ENCODE measurements at places on chromosomes 12 and 14. TPM values are rescaled to one million over a fixed set of nuclear protein-coding genes. Genes with fewer than 3 reads are reported as not detected.

- no peak for DNase-seq
- no peaks in the 10 kb centered on the region for H3K36me3 ChIP-seq
- H3K4me3 ChIP-seq = no peak overlapping the region
- H3K27ac ChIP-seq = no peak overlapping the region
Measured at GRCh38 chr12:13581031-13581430, 384.5 kb downstream of the EMP1 start.

DNA sequence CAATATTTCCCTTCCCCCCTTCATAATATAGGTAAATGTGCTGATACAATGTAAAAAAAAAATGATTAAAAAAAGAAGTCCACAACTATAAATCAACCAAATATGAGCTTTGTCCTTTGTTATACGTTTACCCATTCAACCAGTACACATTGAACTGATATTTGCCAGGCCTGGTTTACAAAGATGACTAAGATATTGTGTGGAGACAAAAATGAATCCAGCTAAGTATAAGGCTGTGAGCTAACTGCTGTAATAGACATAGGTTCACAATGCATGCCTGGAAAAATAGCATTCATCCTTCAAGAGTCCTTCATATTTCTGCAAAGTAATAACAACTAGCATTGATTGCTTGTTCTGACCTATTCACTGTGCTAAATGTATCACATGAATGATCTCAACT lies 6.9 kb downstream of the C12orf56 start:
- no peaks in the 10 kb centered on the region for H3K27me3 ChIP-seq
- DNase-seq = no peak
- no peak overlapping the region for H3K4me3 ChIP-seq
- no peaks in the 10 kb centered on the region for H3K36me3 ChIP-seq
- H3K4me1 ChIP-seq = peaks cover 17% of the 10 kb centered on the region

DNA sequence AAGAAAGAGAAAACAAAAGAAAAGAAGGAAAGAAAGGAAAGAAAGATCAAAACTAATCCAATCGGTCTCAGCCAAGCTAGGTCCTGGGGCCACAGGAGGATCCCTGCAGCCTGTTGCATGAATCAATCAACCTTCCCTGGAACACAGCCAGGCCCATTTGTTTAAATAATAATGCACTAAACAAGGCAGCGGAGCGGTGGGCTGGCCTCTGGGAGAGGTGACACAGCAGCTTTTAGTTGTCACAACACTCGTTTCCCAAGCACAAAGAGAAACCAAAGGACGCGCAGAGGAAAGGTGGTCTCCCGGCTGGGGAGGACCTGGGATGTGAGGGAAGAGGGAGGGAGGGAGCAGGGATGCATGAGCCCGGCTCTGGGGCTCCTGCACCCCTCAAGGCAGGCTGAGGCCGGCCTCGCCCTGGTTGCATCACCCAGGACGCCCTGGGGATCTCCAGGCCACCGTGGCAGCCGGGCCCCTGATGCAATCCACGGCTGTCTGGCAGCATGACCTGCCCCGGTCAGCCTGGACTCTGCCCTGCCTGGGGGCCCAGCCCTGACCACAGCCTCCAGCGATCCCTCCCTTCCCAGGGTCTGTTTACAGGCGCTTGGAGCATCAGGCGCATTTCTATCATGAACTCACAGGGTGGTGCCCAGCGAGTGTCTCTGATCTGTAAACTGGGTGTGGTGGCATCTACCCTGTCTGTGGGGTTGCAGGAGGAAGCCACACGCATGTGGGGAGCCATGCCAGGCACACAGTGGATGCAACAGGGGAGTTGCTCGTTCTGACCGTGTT lies 32.5 kb downstream of the MMP17 start:
- H3K36me3 ChIP-seq = no peaks in the 10 kb centered on the region
- peak overlapping the region; percentile 43 for H3K27ac ChIP-seq
- no peaks in the 10 kb centered on the region for H3K4me1 ChIP-seq
- no peaks in the 10 kb centered on the region for H3K27me3 ChIP-seq
- no peak overlapping the region for H3K4me3 ChIP-seq

GRCh38 chr12:52496054-52496453 lies 3.0 kb upstream of the KRT6A start:
- H3K36me3 ChIP-seq = no peaks in the 10 kb centered on the region
- H3K27me3 ChIP-seq = no peaks in the 10 kb centered on the region
- H3K27ac ChIP-seq = no peak overlapping the region
- DNase-seq = no peak
- no peak overlapping the region for H3K4me3 ChIP-seq

DNA sequence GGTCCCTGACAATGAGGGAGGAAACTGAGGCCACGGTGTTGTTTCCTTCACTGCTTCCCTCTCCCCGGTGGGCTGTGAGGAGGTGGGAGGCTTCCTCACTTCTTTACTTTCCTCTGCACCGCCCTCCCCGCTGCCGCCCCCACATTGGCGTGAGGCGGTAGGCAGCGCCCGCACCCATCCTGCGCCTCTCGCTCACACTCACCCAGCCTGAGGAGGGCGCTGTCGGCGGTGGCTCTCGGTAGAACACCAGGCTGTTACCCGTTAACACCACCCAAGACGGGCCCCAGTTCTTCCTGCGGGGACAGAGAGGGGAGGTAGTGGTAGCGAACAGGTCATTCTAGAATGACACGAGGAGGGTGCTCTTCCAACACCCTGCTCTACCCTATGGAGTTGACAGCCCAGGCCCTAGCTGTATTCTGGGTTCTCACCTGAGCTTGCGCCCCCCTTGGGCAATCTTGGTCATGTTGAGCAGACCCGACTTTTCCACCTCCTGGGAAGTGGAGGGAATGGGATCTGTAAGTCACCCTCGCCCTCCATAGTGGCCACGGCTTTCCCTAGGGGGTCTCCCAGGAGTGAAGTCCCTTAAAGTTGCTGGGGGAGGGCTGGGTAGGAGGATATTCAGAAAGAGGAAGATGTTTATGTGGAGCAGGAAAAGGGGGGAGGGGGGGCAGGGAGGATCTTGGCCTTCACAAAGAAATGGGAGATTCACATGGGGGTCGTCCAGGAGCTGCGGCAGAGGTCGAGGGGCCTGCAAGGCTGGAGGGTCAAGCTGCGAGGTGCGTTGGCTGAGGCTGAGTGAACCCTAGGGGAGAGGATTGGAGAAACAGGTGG lies 3.3 kb downstream of the ARHGAP9 start:
- peaks cover 86% of the 10 kb centered on the region for H3K4me1 ChIP-seq
- H3K4me3 ChIP-seq = peak overlapping the region; percentile 71
- peak; percentile 83 for DNase-seq
- no peaks in the 10 kb centered on the region for H3K27me3 ChIP-seq

GRCh38 chr14:105377555-105378182 lies 20.7 kb upstream of the TEX22 start:
- peaks cover 12% of the 10 kb centered on the region for H3K4me1 ChIP-seq
- H3K36me3 ChIP-seq = no peaks in the 10 kb centered on the region
- no peak overlapping the region for H3K4me3 ChIP-seq
- no peaks in the 10 kb centered on the region for H3K27me3 ChIP-seq

GRCh38 chr14:100568164-100568997 lies 18.8 kb downstream of the BEGAIN start:
- peaks cover 5% of the 10 kb centered on the region for H3K4me1 ChIP-seq
- no peak overlapping the region for H3K4me3 ChIP-seq
- DNase-seq = no peak
- no peaks in the 10 kb centered on the region for H3K36me3 ChIP-seq
- H3K27ac ChIP-seq = no peak overlapping the region
- H3K27me3 ChIP-seq = peaks cover 9% of the 10 kb centered on the region

- H3K4me3 ChIP-seq = no peak overlapping the region
- H3K36me3 ChIP-seq = no peaks in the 10 kb centered on the region
- no peak overlapping the region for H3K27ac ChIP-seq
- no peak for DNase-seq
Measured at GRCh38 chr12:54033106-54033979, 493 bp downstream of the HOXC5 start.

DNA sequence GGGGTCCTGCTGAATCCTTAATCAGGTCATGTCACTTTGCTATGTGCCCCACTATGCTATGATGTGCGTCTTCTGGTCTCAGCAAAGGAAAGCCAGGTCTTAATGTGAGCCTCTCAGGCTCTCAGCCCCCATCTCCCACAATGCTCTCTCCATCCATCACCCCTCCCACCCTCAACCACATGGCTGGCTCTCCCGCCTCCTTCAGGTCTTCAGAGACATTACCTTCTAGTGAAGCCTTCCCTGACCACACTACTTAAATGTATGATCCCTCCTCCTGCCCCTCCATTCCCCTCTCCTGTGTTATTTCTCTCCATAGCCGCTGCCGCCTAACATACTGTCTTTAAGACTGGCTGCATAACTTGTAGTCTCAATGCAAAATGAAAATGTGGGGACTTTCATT lies 50.5 kb downstream of the KRT80 start:
- no peaks in the 10 kb centered on the region for H3K4me1 ChIP-seq
- no peaks in the 10 kb centered on the region for H3K27me3 ChIP-seq
- H3K36me3 ChIP-seq = no peaks in the 10 kb centered on the region
- H3K27ac ChIP-seq = no peak overlapping the region
- no peak for DNase-seq
- no peak overlapping the region for H3K4me3 ChIP-seq

DNA sequence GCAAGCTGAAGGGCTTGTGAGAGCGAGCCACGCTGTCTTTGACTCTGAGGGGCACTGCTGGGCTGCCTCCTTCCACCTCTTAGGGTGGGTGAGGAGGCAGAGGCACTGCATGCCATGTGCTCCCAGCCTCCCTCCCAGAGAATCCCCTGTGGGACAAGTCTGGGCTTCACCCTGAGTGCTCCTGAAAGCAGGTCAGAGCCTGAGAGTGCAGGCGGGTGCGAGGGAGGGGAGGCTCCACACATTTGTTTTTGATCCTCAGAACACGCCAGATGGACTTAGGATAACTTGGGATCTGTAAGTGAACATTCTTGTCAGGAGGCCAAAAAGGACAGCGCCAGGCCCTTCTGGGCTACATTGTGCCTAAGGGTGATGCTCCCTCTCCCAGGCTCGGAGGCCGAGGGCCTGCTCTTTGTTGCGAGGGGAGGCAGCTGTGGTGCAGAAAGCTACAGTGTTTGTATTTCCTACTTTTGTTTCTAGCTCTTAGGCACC lies 155.4 kb downstream of the TMX1 start:
- no peaks in the 10 kb centered on the region for H3K36me3 ChIP-seq
- no peaks in the 10 kb centered on the region for H3K4me1 ChIP-seq
- no peak overlapping the region for H3K4me3 ChIP-seq
- no peak for DNase-seq
- no peaks in the 10 kb centered on the region for H3K27me3 ChIP-seq

GRCh38 chr12:7060353-7060954 lies at the start of gene C1S:
Gene C1S, plus strand, starts transcription at chr12:7060718. Its CDS starts 1,195 bp downstream, at chr12:7061913.
- H3K4me3 ChIP-seq = no peak within 1 kb of the TSS
- H3K36me3 ChIP-seq = no peaks in the 10 kb centered on the region
- no peaks in the 10 kb centered on the region for H3K4me1 ChIP-seq
- H3K27ac ChIP-seq = no peak within 1 kb of the TSS
- no peak for DNase-seq

DNA sequence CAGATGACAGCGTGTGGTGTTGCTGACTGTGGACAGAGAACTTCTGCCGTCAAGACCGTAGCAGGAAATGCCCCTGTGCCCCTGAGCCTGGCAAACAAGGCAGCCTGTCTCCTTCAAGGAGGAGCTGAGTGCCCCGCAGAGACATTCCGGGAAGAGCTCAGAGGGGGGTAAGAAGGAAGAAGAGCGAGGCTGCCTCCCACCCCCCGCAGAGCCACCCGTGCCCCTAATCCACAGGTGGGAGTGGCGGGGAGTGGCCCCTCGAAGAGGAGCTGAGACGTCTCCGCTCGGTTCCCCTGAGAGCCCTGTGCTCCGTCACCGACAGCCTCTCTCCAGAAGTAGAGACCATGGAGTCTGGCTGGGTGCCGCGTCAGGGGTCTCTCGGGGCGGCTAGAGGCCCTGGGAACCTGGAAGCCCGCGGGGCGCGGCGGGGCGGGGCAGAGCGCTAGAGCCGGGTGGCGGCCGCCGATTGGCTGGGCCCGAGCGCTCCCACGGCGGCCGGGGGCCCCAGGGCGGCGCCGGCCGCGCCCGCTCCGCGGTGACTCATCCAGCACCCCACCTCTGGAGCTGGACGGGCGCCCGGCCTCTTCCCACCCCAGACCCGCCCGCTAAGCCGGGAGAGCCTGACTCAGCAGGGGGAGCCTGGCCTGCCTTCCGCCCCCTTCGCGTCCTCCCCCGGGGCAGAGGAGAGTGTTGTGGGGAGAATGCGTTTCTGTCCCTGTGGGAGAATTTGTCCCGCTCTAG lies 25.2 kb upstream of the KRT78 start:
- H3K27ac ChIP-seq = peak overlapping the region; percentile 68
- H3K36me3 ChIP-seq = no peaks in the 10 kb centered on the region
- peak; percentile 40 for DNase-seq
- H3K4me1 ChIP-seq = peaks cover 16% of the 10 kb centered on the region

- peaks cover 6% of the 10 kb centered on the region for H3K36me3 ChIP-seq
- DNase-seq = no peak
Measured at GRCh38 chr12:96211988-96212387, 17.8 kb downstream of the ELK3 start.

DNA sequence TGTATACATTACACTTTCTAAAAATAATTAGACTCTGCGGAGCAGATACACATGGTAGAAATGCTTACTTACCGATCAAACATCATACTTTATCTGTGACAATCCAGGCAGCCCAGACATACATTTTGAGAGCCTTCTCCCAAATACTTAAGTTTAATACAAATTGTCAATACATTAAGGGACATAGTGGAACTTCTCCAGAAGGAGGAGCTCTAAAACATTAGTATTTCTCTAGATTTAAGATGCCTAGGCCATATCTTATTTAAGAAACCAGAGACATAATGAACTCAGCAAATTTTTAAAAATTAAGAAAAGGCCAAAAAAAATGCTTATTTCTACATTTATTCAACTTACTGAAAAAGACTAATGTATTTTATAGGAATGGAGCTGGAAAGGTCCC lies 16.1 kb downstream of the ACSM4 start:
- H3K27ac ChIP-seq = no peak overlapping the region
- no peak for DNase-seq
- H3K36me3 ChIP-seq = no peaks in the 10 kb centered on the region
- no peak overlapping the region for H3K4me3 ChIP-seq
- no peaks in the 10 kb centered on the region for H3K4me1 ChIP-seq

DNA sequence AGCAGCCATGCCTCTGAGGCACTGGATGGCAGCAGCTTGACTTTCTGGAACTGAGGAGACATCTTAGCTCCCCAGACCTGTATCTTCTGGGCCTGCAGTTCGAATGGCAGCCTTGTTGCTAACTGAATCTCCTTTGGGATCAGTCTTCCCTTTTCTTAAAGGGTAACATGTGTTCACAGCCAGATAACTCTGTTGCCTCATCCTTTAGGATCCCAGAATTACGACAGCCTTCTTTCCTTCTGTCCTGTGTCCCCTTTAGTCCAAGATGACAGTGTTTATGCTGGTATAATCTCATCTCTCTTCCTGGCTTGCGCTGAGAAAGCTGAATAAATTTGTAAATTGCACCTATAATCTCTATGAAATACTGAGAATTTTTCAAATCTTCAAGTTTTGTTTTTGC lies 9.1 kb upstream of the ERC1 start:
- no peaks in the 10 kb centered on the region for H3K36me3 ChIP-seq
- no peak for DNase-seq
- H3K27ac ChIP-seq = no peak overlapping the region

- no peak for DNase-seq
- H3K36me3 ChIP-seq = no peaks in the 10 kb centered on the region
- peaks cover 19% of the 10 kb centered on the region for H3K4me1 ChIP-seq
- no peak overlapping the region for H3K27ac ChIP-seq
Measured at GRCh38 chr12:1203735-1204019, 212.7 kb downstream of the ERC1 start.

CCDC177 gene
- not detected for total RNA-seq

PLA2G1B gene
- not detected for total RNA-seq

RPL10L gene
- not detected for total RNA-seq

IAPP gene
- total RNA-seq = not detected

KRT3 gene
- total RNA-seq = not detected

PPFIA2 gene
- not detected for total RNA-seq

All from CD8-positive, alpha-beta memory T cell (primary cell).